ENCODE measurements at places on chromosomes 2 and 18.

GRCh38 chr2:173298536-173299097, 56.1 kb upstream of the CDCA7 start:
- DNase-seq: no peak

- DNase-seq: peak; percentile 37
Measured at GRCh38 chr2:96344011-96344410, 8.4 kb downstream of the NCAPH start.

DNA sequence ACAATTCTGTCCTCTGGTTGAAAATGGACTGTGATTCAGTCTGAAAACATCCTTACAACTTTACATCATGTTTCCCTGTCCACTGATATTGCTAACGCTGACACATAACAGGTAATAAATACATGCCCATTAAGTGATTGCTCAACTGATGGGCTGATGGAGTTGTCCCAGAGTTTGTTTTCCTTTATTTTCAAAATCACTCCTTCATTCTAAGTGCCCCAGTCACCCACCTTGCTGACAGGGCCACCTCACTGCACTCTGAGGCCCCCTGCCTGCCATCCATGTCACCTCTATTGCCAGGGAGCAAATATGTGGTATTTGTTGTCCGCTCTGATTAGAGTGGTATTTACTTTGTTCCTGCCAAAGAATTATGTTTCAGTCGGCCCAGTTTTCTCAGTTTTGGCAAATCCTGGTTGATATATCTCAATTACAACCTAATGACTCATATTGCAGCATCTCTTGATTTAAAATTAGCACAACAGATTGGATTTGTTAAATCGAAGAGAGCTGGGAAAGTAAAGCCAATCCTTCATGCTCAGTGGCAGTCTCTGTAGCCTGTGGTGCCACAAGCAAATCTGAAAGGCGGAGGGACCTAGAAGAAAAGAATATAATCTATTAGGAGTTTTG, 105.1 kb downstream of the RDH14 start:
- no peak for DNase-seq

GRCh38 chr2:206392118-206392517, 51.2 kb upstream of the ADAM23 start:
- no peak for DNase-seq

GRCh38 chr2:186201371-186201770, 284.7 kb upstream of the ZC3H15 start:
- DNase-seq: no peak

- DNase-seq: no peak
Measured at GRCh38 chr18:32724071-32724749, 48.6 kb downstream of the KLHL14 start.

DNA sequence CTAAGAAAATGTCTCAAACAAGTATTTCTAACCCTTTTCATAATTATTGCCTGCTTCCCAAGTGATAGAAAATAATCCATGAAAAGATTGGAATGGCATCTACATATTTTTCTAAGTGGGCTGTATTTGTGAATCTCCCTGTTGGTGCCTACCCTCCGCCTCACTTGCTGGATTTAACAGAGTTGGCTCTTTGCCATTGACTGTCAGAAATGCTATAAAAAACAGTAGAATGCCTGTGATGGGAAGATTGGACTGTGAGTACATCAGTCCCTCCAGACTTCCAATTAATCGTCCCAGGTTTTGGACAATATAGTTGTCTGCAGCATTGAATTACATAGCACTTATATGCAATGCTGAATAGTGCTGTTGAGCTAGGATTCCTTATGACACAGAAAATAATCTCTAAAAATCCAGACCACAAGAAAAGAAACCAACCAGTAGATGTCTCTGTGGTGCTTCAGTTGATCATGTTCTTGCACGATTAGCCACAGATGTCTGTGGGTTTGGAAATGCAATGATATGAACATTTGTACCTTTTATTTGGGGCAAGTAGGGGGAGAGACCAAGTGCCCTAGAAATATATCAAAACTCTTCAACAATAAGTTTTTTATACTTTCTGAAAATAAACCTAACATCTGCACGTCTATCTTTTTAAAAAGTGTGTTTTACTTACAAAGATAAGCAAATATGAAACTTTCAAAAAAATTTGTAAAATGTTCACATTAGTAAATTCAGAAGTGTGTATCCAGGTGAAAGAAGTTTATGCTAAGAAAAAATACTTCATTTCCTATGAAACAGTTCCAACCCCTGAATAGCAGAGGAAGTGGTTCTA, 88.5 kb downstream of the DYNAP start:
- no peak for DNase-seq

- DNase-seq: no peak
Measured at GRCh38 chr2:131016826-131017741, 76.2 kb downstream of the FAM168B start.

- DNase-seq: no peak
Measured at GRCh38 chr18:23882616-23883276, 131.8 kb upstream of the TTC39C start.

GRCh38 chr2:17791121-17791816, 25.0 kb upstream of the MSGN1 start:
- DNase-seq: no peak

- DNase-seq: no peak
Measured at GRCh38 chr18:33560686-33561370, 17.2 kb upstream of the ASXL3 start.

DNA sequence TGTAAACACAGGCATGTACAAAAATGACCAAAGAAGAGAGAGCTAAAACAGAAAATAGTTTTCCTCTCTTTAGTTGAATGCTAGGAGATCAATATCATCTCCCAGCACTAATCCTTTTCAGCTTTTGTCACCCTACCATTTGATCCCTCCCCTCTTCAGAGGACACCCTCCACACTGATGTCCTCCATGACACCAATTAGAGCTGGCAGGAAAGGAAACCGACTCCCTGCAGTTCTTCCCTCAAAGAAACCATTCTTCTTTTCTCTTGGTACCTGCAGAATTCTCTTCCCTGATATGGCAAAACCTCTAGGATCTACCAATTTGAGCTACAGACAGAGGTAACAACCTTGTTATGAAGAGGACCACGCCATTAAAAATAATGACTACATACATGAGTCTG, 5.3 kb downstream of the EPB41L3 start:
- DNase-seq: no peak

DNA sequence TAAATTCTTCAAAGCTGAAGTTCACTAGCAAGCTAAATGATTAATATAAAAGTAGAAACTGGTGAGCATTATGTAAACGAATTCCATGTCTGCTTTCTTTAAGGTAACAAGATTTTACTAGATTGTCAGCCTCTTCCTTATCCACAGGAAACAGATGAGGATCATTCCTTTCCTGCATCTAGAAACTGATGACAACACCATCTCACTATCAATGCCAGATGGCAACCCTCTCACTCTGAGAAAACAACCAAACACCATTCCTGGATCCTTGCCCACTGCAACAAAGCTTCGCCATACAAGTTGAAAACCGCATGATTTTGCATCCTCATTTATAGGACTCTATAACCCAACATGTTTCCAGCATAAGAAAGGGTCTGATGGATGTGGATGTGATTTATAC, 122.9 kb downstream of the ZNF521 start:
- no peak for DNase-seq

DNA sequence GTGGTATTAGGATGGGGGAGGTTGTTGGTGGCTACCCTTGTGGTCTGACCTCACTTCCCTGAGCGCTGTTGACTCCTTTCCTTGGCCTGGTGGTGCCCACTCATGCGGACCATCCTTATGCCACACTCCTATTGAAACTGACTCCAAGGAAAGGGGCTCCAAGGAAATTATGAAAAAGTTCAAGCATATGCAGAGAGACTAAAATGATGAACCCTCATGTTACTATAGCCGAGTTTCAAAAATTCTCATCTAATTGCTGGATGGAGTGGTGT, 96.2 kb upstream of the STPG4 start:
- no peak for DNase-seq

GRCh38 chr2:71602581-71602980, 149.2 kb downstream of the DYSF start:
- no peak for DNase-seq

GRCh38 chr18:71374294-71375000, 1085.6 kb downstream of the SOCS6 start:
- DNase-seq: no peak

- DNase-seq: no peak
Measured at GRCh38 chr2:27860111-27860510, 30.1 kb downstream of the RBKS start.

DNA sequence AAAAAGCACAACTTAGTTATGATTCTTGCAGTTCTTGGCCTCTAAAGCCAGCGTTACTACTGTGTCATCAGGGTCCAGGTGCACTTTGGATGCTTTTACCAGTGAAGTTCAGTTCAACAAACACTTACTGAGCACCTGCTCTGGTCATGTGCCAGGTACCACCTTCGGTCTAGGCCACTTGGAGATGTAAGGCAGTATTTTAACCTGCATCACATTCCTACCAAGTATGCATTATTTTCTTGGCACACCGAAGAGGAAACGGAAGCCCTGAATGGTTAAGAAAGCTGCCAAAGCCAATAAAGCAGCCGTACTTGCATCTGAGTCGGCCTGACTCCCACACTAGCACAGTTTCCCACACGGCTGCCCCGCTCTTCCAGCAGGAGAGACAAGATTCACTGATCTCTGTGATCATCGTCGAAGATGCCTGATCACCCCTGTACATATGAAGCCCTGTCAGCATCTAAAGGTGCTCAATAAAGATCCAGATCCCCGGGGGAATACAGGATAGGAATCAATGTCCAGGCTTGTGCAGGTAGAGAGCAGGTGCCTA, 427.1 kb downstream of the EIPR1 start:
- DNase-seq: no peak

- DNase-seq: no peak
Measured at GRCh38 chr18:48820483-48821250, 130.1 kb downstream of the SMAD7 start.

DNA sequence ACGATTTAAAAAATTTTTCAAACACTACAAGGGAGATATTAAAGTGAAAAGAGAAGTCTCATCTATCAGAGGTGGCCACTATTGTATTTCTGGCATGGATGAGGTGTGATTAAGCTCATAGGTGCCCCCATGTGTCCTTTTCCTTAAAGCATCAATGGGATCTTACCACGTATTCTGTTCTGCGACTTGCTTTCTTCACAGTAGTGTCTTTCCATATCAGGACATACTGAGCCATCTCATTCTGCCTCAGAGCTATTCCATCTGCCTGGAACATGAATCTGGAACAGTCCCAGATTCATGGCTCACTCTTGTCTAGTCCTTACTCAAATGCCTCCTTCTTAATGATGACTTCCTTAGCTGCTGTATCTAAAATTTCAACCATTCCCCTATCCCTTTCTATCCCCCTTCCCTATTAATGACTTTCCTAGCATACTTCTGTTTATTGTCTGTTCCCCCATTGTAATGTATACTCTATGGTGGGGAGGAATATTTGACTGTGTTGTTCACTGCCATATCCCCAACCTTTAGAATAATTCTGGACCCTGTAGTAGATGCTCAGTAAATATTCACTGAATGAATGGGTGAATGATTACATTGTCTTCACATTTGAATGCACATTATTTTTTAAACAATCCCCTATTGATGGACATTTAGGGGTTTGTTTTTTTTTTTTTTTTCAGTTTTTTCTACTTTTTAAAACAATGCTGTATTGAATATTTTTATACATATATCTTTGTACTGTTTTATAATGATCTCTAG, 11.1 kb downstream of the STAMBP start:
- no peak for DNase-seq

DNA sequence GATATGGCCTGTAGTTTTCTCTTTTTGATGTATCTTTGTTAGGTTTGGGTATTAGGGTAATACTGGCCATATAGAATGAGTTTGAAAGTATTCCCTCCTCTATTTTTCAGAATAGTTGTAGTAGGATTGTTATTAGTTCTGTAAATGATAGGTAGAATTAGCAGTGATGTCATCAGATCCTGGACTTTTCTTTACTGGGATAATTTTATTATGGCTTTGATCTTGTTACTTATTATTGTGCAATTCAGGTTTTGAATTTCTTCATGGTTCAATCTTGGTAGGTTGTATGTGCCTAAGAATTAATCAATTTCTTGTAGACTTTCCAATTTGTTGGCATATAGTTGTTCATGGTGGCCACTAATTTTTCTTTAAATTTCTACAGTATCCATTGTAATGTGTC, 916.6 kb downstream of the CCDC85A start:
- DNase-seq: no peak

DNA sequence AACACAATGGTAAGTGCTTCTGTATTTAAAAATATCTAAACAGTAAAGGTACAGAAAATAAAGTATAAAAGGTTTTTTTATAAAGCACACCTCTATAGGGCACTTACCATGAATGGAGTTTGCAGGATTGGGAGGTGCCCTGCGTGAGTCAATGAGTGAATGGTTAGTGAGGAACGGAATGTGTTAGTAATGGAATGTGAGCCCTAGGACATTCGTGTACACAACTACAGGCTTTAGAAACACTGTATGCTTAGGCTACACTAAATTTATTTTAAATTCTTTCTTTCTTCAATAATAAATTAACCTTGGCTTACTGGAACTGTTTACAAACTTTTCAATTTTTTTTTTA, 337.9 kb upstream of the SLC39A10 start:
- no peak for DNase-seq

- no peak for DNase-seq
Measured at GRCh38 chr2:235963853-235964577, 204.2 kb downstream of the GBX2 start.

GRCh38 chr2:88896971-88897370, 205.5 kb downstream of the RPIA start:
- DNase-seq: no peak

- no peak for DNase-seq
Measured at GRCh38 chr18:6323319-6323889, 91.3 kb downstream of the L3MBTL4 start.

DNA sequence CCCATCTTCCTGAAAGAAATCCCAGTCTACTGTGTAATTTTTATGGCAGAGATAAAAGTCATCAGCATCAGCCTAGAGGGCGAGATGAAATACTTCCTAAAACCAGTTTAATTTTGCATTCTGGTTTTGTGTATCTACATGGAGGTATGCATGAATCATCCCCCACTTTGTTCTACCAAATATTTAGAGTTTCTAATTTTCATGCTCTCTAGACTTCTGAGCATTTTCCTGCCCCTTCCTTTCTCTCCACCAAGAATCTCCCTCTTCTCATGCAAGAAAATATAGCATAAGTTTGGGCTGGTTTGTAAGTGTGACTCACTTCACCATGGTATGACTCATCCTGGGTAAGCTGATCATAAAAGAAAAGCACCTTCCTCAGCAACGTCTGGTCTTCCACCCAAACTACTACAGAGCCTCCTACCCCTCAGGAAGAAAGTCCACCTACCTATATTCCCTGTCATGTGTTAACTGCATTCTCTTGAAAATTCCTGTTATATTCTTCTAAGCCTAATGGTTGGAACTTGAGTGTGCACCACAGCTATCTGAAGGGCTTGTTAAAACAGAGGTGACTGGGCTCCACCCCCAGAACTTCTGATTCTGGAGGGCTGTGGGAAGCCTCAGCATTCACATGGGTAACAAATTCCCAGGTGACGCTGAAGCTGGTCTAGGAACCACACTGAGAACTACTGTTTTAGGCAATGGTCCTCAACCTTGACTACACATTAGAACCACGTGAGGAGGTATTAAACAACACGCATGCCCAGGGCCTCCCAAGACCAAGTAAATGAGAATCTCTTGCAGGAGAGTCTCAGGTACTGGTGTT, 37.4 kb upstream of the RAPGEF4 start:
- no peak for DNase-seq

GRCh38 chr18:11518788-11519685, 90.4 kb upstream of the SLC35G4 start:
- no peak for DNase-seq
